ENCODE measurements at places on chromosomes 5 and 9.

DNA sequence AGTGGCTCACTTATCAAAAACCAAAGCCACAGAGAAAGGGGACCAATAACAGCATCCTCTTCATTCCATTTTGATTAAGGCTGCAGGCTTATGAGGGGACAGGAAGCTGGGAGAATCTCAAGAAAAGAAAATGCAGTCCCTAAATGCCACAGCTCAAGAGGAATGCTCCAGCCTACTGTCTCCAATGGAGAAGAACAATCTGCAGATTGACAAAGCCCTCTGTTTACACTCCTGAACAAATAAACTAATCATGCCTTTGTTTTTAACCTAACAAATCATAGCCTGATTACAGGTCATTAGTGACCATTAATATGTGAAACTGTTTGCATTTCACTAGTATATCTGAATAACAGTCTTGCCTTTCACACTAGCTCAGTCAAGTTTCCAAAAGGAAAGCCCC, 26.5 kb downstream of the PPP2R2B start:
- no peak for DNase-seq

GRCh38 chr9:78023003-78023741, 8.4 kb downstream of the GNAQ start:
- no peak for DNase-seq

- no peak for DNase-seq
These were observed 1.3 kb downstream of the MACIR start for GRCh38 chr5:103259705-103260355.

DNA sequence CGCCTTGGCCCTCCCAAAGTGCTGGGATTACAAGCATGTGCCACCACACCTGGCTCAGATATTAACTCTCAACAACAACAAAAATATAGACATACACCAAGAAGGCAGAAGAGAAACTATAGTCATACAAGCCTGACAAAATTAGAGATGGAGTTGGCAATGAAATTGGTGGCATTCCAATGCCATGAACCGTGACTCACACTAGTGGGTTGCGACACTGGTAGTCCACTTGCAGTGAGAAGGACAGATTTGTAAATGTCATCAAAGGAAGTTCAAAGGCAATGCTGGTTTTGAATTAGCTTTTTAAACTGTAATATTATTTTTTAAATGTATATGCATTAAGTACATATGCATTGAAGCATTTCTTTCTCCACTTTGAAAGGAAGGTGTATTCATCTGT, 8.5 kb upstream of the DNAJC25 start:
- no peak for DNase-seq

GRCh38 chr5:17655921-17656320, 21.7 kb downstream of the TAF11L14 start:
- DNase-seq = no peak

- no peak for DNase-seq
These were observed 21.7 kb upstream of the TENT2 start for GRCh38 chr5:79590396-79590999.

DNA sequence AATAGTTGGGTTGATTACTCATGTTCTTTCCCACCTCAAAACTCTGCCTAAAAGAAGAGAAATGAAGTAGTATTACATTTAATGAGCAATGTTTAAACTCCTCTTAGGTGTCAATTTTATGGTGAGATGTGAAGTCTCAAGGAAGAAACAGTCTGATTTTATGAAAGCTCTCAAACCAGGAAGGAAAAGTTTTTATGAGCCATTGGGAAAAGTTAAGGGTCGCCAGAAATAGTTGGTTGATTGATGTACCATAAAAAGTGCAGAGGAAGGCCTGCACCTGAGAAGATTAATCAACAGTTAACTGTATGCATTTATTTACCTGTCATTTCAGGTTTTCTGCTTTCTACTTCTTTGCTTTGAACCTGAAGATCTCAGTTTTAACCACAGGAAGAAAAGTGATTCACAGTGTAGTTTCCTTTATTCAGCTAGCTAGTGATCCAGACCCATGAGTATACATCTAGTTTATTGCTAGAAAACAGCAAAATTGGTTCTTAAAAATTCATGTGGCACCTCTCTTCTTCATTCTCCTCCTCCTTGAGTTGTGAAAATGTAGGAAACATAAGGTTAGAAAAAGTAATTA, 133.1 kb downstream of the CSNK1G3 start:
- no peak for DNase-seq

- DNase-seq = no peak
These were observed 47.7 kb upstream of the BOD1 start for GRCh38 chr5:173664154-173664526.

- no peak for DNase-seq
These were observed 80.4 kb downstream of the KDM4C start for GRCh38 chr9:6838158-6838557.

DNA sequence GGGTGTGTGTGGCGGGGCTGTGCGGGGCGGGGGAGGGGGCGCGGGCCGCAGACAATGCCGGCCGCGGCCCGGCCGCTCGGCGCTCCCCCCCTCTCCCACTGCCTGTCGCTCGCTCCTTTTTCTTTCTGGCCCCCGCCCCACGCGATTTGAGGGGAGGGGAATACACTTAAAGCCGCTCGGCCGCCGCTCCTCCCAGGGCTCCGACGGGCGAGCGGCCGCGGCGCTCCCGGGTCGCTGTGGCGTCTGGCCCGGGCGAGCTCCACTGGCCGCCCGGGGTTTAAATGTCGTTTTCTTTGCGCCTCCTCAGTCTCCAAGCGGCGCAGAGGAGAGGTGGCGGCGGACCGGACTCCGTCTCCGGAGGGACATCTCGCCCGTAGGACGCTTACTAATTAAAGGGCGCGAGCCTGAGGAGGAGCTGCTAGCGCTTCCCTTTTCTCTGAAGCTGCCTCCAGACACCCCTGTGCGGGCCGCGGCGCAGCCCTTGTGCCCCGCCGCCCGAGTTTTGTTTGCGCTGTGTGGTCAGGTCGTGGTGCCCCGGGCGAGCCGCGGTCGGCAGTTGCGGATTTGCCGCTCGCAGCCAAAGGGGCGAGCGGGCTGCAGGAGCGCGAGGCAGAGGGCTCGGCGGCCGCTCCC, 1.4 kb downstream of the ZSWIM6 start:
- DNase-seq = no peak

GRCh38 chr9:100597236-100597635, 19.4 kb downstream of the CAVIN4 start:
- no peak for DNase-seq

DNA sequence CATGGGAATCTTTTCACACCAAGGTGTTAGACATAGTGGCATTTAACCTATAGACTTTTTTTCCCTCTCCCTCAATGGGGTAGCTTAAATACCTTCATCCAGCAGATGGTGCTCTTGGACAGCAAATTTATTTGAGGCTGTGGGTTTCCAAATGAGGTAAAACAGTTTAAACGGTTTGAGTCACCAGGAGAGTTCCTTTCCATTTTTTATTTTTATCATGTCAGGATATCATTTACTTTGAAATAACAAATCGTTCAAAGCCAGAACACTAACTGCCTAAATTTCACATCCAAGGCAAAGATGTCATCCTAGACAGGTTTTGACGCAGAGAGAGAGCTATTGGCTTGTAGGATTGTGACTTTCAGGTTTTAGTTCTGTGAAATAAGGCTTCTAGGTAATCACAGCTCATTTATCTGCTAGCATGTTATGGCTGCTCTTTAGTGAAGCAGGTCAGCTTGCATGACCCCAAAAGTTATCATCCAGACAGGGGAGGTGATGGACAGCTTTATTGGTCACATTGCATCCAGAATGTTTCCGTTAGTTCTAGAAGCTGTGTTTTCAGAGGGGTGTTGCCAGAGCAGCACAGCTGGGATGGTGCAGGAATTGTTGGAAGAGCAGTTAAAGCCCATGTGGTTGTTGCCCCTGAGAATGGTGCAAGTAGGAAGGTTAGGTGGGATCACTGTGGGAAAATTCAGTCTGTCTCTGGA, 69.8 kb downstream of the KDM4C start:
- peak; percentile 7 for DNase-seq

GRCh38 chr5:90955001-90955635, 396.5 kb downstream of the ADGRV1 start:
- no peak for DNase-seq

GRCh38 chr5:140642718-140643117, 3.5 kb downstream of the TMCO6 start:
- no peak for DNase-seq

- DNase-seq = no peak
These were observed at the start of gene PCDH12 for GRCh38 chr5:141958113-141958512. Gene PCDH12 (minus strand): TSS chr5:141958202. CDS start chr5:141957851, 351 bp downstream.

DNA sequence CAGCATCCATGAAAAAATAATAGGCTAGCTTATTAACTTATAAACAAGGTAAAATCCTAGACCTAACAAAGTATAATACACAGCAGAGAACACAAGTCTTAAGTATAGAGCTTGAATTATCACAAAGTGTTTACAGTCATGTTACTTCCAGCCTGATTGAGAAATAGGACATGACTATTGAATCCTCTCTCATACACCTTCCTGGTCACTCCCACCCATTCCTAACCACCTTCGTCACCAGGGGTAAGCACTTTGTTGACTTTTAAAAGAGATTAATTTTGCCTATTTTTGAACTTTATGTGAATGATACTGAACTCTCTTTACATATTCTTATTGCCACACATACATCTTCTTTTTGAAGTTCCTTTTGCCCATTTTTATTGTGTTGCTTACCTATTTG, 325.8 kb downstream of the PJA2 start:
- DNase-seq = no peak

GRCh38 chr9:121453232-121453892, 46.3 kb downstream of the GGTA1 start:
- DNase-seq = no peak

- DNase-seq = no peak
These were observed 4.4 kb upstream of the ELL2 start for GRCh38 chr5:95966005-95966404.

DNA sequence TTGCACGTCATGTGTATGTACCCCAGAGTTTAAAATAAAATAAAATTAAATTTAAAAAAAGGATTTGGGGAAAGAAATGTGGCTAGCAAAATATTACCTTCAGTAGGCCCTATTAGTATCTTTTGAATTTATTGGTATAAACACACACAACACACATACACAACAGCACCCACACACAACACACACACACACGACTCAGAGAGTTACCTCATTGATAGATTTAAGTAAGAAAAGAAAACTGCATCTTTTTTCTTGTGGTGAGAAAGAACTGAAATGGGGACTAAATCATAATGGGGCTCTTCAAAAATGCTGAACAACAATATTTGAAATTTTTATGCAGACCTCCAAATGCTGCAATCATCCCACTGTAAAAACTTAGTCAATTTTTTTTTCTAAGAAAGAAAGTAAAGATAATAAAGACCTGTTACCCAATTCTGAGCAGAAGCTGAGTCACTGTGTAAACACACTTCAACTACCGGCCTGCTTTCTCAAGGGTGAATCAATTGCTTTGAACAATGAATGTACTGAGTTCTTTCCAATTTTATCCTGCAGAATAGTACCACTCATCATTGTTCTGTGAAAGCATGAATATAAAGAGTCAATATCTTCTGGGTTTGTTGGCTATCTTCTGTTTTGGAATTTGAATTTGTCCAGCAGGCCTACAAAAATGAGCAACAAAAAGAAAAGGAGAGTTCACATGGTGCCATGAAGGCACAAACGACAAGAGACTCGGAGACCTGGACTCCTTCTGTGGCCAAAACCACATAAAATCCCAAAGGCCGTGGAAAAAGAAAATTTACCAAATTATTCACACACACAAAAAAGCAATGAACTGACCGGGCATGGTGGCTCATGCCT, 57.9 kb upstream of the CCNG1 start:
- DNase-seq = no peak

DNA sequence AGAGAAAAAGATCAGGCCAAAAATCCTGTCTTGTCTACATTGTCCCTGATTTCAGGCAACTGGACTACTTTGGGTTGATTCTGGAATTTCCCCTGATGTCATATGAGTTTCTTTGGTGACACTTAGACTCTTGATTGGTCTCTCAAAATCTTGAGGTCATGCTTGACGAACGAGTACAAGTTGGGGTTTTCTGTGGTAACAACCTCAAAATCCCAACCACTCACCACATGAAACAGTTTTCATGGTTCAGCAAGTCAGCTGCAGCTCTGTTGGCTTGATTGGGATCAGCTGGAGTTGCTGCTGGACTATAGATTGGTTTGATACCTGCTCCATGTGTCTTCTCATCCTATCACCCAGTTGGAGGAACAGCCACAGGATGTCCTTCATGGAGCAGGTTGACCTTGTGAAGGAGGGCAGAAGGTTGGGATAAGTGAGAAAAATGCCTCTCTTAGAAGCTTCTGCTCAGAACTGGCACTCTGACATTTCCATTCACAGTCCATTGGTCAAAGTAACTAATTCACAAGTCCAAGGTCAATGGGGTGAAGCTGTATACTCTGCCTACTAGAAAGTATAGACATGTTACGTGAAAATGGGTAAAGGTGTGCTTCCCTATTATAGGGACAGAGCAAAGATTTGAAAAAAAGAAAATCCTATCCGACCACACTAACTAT, 284.5 kb downstream of the SH3GL2 start:
- DNase-seq = no peak

DNA sequence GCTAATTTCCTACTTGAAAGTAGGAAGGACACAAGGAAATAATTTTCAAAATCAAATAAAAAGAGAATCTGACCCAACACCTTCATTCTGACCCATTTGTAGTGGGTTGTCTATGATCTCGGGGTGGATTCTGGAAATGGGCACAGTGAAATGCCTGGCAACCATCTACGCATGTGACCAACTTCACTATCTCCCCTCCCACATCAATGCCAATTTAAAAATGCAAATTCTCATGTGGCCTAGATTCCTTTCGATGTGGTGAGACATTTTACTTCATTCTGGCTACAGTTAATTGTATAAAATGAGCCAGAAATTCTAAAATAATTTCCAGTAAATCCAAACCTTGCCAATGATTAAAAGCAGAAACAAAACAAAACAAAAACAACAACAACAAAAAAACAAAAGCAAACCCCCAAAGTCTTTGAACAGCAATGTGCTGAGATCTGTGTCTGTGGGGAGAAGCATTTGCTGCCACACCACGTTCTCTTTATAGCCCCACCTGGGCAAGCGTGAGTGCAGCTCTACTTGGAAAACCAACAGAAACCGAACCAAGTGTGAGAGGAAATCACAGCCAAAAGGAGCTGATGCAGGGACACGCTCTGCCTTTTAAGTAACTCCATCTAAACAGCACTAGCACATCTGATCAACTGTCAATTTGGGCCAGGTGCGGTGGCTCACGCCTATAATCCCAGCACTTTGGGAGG, 59.0 kb downstream of the USP20 start:
- DNase-seq = no peak

GRCh38 chr5:127985811-127986325, 97.7 kb upstream of the SLC12A2 start:
- no peak for DNase-seq

- no peak for DNase-seq
These were observed 118.4 kb downstream of the GDNF start for GRCh38 chr5:37721447-37721871.

- DNase-seq = no peak
These were observed 63.3 kb upstream of the FCN1 start for GRCh38 chr9:134980991-134981390.
